Calu3 (cell line): ENCODE measurements at places on chromosomes 7 and 10.

- no peak for DNase-seq
Measured at GRCh38 chr10:5314840-5315239, 49.9 kb upstream of the UCN3 start.

DNA sequence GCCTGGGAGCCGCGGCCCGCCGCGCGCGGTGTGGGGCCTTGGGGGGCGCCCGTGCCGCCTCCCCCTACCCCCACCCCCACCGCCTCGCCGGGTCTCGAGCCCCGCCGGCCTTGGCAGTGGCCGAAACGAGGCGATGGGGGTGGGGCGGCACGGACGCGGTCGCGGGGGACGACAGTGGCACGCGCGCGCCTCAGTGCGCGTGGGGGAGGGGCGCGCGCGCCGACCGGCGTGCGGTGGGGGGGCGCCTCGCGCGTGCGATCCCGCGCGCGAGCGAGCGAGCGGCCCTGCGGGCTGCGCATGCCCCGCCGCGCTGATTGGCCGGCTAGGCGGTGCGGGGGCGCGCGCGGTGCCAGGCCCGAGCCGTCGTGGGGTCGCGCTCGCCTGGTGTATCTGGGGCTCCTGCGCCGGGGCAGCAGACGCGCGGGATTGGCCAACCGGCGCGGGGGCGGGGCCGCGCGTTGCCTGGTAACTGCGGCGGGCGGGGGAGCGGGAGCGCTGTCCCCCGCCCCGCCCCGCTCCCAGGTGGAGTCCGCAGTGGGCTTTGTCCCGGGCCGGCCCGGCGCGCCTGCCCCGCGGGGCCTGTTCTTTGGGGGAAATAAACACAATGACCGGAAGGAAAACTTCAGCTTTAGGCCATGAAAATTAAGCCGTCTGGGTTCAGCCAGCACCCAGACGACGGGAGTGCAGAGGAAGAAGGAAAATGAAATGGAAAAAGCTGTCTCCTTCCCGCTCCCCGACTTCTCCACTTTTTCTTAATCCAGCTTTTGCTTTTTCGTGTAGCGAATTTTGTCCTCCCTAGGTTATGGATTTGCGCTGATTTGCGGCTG is 873 bp downstream of the GTF2I start:
- DNase-seq = peak; percentile 95

- DNase-seq = no peak
Measured at GRCh38 chr7:134660961-134661376, 14.3 kb downstream of the BPGM start.

DNA sequence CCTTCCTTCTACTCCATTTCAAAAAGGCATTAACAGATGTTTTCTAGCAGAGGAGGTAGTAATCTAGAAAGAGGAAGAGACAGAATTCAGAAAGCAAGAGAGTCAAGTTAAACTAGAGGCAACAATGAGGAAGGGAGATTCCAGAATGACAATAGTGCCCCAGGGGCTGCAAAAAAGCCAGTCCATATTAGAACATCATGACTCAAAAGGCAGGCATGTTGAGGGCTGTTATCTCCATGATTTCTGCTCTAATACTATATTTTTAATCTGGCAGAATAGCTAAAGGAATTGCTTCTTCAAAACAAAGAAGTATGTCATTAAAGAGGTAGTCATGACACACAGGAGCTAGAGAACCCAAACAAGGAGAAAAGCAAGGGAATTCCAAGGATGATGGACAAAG is 599.6 kb downstream of the INHBA start:
- DNase-seq = no peak

GRCh38 chr7:159209429-159209828 is 64.8 kb upstream of the VIPR2 start:
- DNase-seq = no peak

GRCh38 chr10:96683065-96683464 is 37.2 kb downstream of the PIK3AP1 start:
- DNase-seq = no peak

DNA sequence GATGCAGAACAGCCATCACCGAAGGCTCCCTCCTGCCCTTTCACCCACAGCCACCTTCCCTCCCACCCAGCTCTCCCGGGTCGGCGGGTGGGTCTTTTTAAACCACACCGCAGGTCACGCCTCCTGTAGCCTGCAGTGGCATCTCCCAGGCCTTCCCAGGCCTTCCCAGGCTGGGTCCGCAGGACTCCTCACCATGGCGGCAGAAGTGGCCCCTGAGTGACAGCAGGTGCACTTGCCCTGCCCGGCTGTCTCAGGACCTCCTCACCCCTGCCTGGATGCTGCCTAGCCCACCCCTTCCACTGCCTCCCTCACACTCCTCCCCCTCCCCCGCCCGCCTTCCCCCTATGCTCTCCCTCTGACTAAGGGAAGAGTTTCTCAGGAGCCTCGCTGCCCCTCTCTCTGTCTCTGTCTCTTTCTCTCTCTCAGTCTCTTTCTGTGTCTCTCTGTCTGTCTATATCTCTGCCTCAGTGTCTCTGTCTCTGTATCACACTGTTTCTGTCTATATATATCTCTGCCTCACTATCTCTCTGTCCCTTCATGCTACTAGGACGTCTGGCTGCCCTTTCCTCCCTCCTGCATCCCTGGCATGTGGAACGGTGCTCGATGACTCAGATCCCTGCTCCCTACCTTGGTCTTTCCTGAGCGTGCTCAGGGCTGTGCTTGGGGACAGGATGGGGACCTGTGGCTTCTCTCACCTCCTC is 57.5 kb downstream of the GLRX3 start:
- DNase-seq = no peak

DNA sequence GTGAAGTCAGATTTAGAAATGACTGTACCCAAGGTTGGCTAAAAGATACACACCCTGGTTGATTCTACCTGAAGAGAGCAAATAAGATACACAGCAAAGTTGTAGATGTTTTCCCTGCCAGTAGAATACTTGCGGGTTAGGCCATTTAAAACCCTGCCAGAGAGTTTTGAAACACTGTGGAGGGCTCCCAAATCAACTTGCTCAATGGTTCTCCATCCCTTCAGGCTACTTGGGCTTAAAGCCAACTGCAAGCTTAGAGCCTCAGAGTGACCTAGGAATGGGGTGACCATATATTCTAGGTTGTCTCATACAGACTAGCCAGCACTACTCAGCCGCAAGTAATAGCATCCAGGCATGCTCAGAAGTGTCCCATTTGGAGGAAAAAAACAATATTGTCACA is 10.0 kb downstream of the CAV1 start:
- DNase-seq = no peak
